ENCODE measurements at places on chromosomes 16 and 17.

DNA sequence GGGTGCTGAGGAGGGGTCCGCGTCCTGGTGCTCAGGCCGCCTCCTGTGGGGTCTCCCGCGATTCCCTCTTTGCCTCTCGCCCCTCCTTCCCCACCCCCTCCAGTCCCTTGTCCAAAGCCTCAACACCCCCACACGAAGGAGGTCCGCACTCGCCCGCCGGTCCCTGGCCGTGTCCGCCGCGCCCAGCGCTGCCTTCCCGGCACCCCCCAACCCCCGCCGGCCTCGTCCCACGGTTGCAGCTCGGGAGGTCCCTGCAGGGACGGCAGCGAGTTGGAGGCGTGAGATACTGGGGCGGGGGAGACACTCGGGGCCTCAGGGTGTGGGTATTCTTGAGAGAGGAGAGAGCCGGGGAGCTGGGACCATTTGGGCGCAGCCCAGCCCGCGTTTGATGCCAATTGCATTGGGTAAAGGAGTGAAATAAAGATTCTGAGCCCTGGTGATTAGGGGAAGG lies 468 bp downstream of the FLYWCH2 start:
- DNase-seq = no peak

GRCh38 chr17:7838090-7839075 lies 4.4 kb downstream of the KDM6B start:
- DNase-seq = no peak

DNA sequence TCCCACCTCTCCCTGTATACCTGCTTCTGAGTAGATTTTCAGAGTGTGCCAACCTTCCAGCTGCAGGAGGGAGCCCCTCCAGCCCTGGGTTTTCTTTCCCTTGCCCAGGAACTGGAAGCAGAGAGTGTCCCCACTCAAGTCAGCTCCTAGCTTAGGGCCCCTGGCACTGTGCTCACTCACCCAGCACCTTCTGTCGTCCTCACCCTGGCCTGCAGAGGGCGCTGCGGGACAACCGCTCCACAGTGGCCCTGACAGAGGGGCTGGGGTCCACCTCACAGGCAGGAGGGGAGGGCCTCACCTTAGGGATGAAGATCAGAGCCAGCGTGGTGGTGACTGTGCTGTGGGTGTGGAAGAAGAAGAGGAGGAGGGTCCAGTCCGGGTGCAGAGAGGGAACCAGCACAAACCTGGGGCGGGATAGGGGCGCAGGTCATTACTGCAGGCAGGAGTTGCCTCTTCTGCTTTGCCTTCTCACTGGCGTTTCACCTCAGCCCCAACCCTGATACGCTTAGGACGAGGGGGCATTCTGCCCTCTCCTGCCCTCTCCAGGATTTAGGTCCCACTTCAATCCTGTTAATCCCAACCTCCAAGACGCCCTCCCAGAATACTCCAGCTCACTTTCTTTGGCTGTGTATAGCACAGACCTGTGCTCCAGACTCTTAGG lies 10.0 kb downstream of the GPR179 start:
- no peak for DNase-seq

DNA sequence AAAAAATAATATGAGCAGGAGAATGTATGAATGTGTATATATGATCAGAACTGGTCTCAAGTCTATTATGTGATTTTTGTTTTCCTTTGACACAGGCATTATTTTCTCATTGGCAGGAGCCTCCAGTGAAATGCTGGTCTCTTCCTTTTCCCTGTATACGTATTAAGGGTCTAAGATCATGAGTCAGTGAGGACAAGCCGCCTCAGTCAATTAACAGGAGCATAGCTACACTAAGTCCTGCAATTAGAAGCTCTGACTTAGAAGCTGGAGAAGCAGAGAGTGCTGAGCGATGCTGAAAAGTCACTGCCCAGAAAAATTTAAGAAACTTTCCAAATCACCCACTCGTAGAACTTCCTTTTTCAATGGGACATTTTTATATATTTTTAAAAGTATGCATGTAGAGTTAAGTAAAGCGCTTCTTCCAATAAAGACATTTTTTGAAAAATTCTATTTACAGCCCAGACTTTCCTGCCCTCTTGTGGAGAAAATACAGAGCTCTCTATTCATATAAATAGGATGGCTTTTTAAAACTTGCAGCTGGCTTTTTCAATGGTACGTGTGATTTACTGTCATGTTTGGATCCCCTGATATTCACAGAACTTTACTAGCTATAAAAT lies 70.2 kb upstream of the PSMD7 start:
- no peak for DNase-seq

DNA sequence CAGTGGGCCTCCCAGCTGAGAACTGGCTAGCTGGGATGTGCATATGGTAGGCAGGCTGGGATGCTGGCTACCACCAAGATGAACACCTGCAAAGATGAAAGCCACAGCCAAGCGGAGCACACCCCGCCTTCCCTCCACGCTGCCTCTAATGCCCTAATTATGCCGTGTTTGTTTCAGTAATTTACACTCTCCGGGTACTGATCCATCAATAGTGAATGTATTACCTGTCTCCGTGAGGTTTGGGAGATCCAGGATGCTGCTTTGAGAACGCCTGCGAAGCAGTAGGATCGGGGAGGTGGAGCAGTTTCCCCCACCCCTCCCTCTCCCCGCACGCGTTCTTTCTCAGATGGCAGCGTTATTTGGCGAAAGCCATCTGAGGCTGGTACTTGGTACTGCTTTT lies 28.9 kb upstream of the GSE1 start:
- no peak for DNase-seq

- no peak for DNase-seq
Measured at GRCh38 chr17:32927201-32927723, 691 bp upstream of the TMEM98 start.

- DNase-seq = no peak
Measured at GRCh38 chr17:49946964-49947584, 21.9 kb upstream of the DLX4 start.

- no peak for DNase-seq
Measured at GRCh38 chr16:49940464-49941224, 84.4 kb upstream of the CNEP1R1 start.

GRCh38 chr17:18896947-18897346 lies 39.0 kb downstream of the PRPSAP2 start:
- DNase-seq = no peak

GRCh38 chr17:82202981-82203380 lies 9.7 kb downstream of the CCDC57 start:
- DNase-seq = no peak

- no peak for DNase-seq
Measured at GRCh38 chr16:28162326-28162877, 49.4 kb downstream of the XPO6 start.

DNA sequence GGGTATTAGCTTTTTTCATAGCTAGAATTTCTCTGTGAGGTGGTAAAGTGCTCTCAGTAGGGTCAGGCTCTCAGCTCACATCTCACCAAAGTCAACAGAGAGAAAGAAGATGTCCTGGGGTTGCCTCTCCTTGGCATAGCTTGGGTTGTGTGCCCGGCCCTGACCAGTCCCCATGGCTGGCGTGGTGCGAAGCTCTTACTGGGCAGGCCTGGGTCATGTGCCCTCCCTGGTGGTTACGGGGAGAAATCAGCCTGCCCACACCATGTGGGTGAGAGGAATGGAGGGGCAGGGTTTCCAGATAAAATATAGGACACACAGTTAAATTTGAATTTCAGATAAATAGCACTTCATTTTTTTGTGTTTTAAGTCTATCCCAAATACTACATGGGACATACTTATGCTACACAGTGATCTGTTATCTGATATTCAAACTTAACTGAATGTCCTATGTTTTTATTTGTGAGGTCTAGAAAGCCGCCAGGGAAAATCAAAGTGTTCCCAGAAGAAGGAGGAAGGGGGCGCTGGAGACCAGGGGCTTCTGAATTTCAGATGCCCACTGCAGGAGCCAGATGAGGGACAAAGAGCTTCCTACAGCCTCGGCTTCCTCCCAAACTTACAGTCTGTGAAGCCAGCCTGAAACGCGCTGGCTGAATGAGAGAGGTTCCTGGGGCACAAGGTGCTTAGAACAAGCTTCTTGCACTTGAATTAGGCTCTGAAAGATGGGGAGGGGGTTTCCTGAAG lies 45.4 kb downstream of the NKD1 start:
- DNase-seq = no peak

- no peak for DNase-seq
Measured at GRCh38 chr16:68737046-68737729, at the start of gene CDH1. TSS of gene CDH1 (plus strand) at chr16:68737292. CDS start at chr16:68737416, 124 bp downstream.

DNA sequence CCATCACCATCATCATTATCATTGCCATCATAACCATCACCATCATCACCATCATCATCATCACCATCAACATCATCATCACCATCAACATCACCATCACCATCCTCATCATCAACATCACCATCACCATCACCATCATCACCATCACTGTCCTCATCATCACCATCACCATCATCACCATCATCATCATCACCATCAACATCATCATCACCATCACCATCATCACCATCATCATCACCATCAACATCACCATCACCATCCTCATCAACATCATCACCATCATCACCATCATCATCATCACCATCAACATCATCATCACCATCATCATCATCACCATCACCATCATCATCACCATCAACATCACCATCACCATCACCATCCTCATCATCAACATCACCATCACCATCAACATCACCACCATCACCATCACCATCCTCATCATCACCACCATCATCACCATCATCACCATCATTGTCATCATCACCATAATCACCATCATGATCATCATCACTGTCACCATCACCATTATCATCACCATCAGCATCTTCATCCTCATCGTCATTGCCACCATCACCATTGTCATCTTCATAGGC lies 23.9 kb downstream of the COX4I1 start:
- DNase-seq = no peak

- DNase-seq = no peak
Measured at GRCh38 chr16:89453501-89454321, 36.6 kb downstream of the ANKRD11 start.

- DNase-seq = no peak
Measured at GRCh38 chr17:65551267-65552040, 10.0 kb downstream of the AXIN2 start.

DNA sequence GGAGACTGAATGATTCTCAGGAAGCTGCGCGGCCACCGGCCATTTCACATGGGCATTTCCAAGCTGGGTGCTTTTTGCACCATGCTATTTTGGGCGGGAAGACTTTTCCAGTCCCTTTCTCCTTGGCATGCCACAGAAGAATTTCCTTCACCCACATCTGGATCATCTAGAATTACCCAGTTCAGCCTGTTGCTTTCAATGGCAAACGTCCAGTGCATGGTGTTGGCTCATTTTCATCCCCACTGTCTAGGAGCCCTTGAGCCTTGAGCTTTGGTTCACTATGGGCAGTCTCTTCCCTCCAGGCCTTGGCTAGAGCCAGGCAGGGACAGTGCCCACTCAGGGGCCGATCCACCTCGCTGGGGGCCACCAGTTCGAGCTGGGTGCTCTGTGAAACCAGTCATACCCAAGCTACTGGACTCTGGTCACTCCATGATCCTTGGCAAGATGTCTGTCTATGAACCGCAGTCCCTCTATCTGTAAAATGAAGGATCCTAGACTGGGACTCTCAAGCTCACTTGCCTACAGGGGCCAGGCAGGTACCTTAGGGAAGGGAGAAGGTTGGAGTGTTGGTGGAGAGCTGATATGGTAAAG lies 71.1 kb downstream of the CYLD start:
- no peak for DNase-seq

- DNase-seq = no peak
Measured at GRCh38 chr17:56740481-56740880, 93.2 kb downstream of the C17orf67 start.

- no peak for DNase-seq
Measured at GRCh38 chr17:673200-673681, 41.4 kb downstream of the VPS53 start.

DNA sequence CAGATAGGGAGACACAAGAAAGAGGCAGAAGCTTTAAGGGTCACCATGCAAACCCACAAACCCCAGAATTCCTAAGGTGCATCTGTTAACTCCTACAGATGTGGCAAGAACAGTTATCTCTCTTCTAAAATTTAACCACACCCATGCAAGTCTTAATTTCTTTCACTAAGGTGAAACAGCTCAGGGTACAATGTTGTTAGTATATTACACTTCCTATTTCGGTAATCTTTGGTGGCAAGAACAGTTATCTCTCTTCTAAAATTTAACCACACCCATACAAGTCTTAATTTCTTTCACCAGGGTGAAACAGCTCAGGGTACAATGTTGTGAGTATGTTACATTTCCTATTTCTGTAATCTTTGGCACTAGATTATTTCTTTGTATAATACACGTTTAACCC lies 6.6 kb downstream of the CCL23 start:
- DNase-seq = no peak

- no peak for DNase-seq
Measured at GRCh38 chr17:57862694-57863667, 13.1 kb upstream of the MRPS23 start.

DNA sequence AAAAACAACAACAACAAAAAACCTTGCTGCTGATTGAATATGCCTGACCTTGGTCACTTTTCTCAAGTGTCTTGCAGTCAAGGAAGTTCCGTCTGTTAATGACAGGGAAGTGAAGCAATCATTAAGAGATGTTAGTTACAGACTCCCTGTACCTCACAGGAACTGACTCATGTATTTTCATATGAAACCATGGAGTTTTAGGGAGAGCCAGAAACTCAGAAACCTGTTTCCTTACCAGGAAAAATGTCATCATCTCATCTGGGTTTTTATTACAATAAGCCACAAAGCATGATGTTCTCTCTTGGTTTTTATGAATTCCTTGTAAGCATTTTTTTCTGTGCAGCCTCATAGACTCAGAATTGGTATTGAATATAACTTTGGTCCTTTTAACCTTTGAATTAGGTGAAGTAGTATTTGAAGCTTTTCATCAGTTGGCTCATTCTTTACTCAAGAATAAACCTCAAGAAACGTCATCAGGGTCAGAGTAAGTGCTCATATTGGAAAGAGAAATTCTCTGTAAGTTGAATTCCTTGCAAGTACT lies 10.3 kb downstream of the LYRM1 start:
- no peak for DNase-seq

DNA sequence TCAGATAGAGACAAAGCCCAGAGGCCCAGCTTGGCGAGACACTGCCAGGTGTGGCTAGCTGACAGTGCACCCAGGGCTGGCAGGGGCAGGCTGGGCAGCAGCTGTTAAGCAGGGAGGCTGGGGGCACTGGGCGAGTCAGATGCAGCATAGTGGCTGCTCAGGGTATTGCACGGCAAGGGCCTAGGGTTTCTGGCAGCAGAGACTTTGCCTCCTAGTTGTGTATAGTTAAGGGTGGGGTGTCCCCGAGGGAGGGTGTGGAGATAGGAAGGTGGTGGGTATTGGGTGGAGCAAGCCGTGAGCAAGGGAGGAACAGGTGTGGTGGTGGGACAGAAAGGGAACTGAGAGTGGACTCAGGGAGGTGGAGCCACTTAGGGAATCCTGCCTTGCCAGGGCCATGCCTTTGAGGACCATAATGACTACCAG lies 66.0 kb downstream of the SMPD3 start:
- DNase-seq = no peak

DNA sequence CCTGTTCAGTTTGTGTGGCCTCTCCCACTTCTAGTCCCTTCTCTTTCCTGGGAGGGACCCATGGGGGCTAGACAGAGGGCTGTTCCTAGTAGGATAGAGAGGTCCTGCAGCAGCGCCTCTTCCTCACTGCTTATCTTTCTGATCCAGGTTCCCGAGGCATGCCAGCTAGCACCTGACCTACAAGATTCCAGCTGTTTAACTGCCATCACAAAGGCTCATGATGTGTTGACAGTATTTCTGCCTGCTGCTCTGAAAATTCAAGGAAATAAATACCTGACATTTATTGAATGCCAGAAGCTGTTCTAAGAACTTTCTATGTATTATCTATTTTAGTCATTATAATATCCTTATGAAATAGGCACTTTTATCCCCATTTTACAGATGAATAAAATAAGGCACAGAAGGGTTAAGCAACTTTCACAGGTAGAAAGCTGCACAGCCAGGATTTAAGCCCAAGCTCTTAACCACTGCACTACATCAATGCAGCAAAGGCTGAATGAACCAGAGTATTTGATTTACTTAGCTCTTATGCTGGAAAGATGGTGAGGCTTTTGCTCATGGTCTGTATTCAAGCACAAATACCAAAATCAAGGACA lies 38.8 kb downstream of the HEATR6 start:
- no peak for DNase-seq

All from T-helper 17 cell (primary cell).